ENCODE measurements at places on chromosomes 11 and 22. TPM values are rescaled to one million over a fixed set of nuclear protein-coding genes. Genes with fewer than 3 reads are reported as not detected.

The MPZL2 gene
- total RNA-seq, result 1.1 TPM

The LDHAL6A gene
- total RNA-seq, result not detected

The CACNA1I gene
- not detected for total RNA-seq

The NCAPD3 gene
- total RNA-seq, result 8.7 TPM

The ACCSL gene
- not detected for total RNA-seq

The KBTBD3 gene
- total RNA-seq, result 1.3 TPM

The SLC7A4 gene
- under 0.01 TPM for total RNA-seq

The PANX2 gene
- total RNA-seq, result 0.19 TPM

The SIAE gene
- 18.6 TPM for total RNA-seq

The NXPE2 gene
- total RNA-seq, result not detected

All from regular cardiac myocyte (primary cell).